Adrenal gland (tissue), 19 donors: ENCODE measurements at places on chromosomes 13 and 19. TPM values are rescaled to one million over a fixed set of nuclear protein-coding genes. Genes with fewer than 3 reads are reported as not detected.
A peak's percentile ranks its signal among the peaks of the same experiment; 100 is the strongest.

GRCh38 chr13:28704919-28705318 is 13.9 kb downstream of the SLC46A3 start:
- no peak for DNase-seq

DNA sequence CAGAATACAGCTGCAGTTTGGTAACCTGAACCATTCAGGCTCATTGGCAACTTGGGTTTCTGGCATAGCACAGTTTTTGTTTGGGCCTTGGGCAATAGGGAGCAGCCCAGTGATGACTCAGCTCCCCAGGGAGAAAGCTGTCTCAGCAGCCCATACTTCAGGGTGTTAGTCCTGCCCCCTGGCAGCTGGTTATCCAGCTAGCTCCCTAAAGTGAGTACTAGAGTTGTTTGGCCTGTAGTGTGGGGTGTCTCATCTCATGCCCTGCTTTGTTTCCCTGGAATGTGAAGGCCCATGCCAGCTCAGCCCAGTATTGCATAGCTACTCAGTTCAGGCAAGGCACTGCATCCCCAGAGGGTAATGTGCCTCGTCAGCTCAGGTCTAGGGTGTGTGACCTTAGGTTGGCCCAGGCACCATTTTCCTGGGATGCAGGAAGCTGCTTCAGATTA is 18.2 kb upstream of the ZNF543 start:
- DNase-seq: peak; percentile 91

- DNase-seq: no peak
These were observed 190.5 kb downstream of the NDFIP2 start for GRCh38 chr13:79671420-79671819.

The TMEM59L gene
- total RNA-seq: 2.9 TPM

GRCh38 chr19:47471733-47472457 is at the start of gene SLC8A2:
Gene SLC8A2 (minus strand): TSS chr19:47471893. CDS start chr19:47466403, 5,490 bp downstream.
- DNase-seq: peak; percentile 64

GRCh38 chr13:98480915-98481877 is 95.7 kb downstream of the STK24 start:
- no peak for DNase-seq

The ZNF536 gene
- 7.5 TPM for total RNA-seq

The LGALS14 gene
- total RNA-seq: not detected

GRCh38 chr13:78999494-78999893 is 340.5 kb upstream of the OBI1 start:
- no peak for DNase-seq

DNA sequence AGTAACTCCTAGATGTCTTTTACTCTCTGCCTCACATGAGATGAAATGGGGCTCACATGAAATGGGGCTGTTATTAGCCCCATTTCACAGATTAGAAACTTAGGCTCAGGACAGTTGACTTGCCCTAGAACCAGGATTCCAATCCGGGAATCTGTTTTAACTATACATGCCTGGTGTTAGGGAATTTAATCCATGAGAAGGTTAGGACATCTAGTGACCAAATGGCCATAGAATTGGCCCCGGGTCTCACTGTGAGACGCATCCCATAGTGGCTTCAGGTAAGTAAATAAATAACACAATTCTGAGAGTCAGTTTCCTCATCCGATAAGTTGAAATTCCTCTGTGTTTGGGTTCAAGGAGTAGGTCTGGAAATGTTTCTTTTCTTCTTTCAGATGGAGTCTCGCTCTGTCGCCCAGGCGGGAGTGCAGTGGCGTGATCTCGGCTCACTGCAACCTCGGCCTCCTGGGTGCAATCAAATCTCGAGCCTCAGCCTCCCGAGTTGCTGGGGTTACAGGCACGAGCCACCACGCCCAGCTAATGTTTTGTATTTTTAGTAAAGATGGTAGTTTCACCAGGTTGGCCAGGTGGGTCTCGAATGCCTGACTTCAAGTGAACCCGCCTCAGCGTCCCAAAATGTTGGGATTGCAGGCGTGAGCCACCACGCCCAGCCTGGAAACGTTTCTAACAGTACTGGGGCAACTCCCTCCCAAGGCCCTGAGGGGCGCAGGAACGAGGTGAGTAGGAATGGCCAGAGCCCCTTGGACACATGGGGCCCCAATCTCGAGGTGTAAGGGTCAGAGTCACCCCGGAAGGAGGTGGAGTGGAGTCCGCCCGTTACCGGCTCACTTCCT is 1.2 kb upstream of the ZNF574 start:
- DNase-seq: peak; percentile 32

GRCh38 chr13:32790731-32791130 is 204.5 kb downstream of the PDS5B start:
- DNase-seq: no peak

The ONECUT3 gene
- not detected for total RNA-seq

The TEX26 gene
- not detected for total RNA-seq

DNA sequence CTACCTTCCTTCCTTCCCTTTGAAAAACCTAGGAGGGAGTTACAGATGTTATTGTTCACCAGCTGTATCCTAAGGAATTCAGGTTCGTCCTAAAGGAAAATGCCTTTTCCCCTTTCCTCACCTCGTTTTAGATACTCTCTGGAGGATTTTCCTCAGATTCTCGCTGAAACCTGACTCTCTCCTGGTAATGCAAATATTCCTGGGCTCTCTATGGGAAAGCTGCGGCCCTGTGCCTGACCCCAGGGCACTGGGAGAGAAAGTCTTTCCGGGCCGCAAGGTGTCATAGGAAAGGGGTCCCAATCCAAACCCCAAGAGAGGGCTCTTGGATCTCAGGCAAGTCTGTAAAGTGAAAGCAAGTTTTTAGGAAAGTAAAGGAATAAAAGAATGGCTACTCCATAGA is 13.1 kb upstream of the OR1M1 start:
- no peak for DNase-seq

- DNase-seq: no peak
These were observed 11.5 kb downstream of the OR7C2 start for GRCh38 chr19:14952767-14953166.

DNA sequence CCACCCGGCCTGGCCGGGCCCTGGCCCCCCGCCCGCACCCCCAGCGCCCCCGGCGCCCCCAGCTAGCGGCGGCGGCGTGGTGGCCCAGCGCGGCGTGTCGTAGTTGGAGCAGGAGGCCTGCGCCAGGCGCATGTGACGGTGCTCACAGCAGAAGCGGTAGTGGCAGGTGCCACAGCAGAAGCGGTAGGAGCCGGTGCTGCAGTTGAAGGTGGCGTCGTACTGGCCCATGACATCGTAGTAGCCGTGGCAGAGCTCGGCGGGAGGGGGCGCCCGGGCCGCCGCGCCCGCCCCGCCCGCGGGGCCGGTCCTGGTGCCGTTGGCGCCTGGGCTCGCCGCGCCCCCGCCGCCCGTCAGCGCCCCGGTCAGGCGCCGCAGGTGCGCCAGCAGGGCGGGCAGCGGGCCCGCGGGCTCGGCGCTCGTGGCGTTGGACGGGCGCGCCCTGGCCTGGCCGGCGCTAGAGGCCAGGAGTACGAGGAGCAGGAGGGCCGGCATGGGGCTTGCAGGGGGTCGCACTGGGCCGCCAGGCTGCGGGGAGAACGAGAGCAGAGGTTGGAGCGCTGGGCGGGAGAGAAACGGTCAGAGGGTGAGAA is 633 bp downstream of the SHISA7 start:
- no peak for DNase-seq

GRCh38 chr13:109646423-109646822 is 140.0 kb downstream of the IRS2 start:
- DNase-seq: no peak

The SELENOV gene
- not detected for total RNA-seq

DNA sequence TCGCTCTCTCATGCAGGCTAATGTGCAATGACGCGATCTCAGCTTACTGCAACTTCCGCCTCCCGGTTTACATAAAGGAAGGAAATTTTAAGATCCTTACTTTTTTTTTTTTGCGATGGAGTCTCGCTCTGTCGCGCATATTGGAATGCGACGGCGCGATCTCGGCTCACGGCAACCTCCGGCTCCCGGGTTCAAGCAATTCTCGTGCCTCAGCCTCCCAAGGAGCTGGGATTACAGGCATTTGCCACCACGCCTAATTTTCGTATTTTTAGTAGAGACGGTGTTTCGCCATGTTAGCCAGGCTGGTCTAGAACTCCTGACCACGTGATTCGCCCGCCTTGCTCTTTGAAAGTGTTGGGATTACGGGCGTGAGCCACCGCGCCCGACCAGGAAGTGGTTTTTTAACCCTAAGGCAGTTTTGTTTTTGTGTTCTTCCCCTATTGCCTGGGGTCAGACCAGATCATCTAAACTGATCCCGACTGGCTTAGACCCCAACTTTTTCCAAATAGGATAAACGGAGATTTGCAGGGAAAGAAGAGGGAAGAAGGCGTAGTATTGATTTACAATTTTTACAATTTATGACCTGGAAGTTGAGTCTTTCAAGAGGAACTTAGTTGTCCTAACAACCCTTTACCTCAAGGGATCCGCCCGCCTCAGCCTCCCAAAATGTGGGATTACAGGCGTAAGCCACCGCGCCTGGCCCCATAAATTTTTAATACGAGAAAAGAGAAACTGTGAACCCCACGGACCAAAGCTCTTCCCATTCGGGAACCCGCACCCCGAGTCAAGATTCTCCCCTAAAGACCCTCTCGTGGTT is 142.0 kb downstream of the ZNF737 start:
- peak; percentile 72 for DNase-seq

GRCh38 chr19:45542234-45542668 is 35.0 kb downstream of the VASP start:
- DNase-seq: no peak

The MICU2 gene
- 157 TPM for total RNA-seq

The TNFAIP8L1 gene
- total RNA-seq: 7.9 TPM

The FCER2 gene
- not detected for total RNA-seq

- DNase-seq: no peak
These were observed 537 bp downstream of the NAT14 start for GRCh38 chr19:55485439-55486011.

- no peak for DNase-seq
These were observed 117.3 kb downstream of the KDM4B start for GRCh38 chr19:5086230-5086629.

DNA sequence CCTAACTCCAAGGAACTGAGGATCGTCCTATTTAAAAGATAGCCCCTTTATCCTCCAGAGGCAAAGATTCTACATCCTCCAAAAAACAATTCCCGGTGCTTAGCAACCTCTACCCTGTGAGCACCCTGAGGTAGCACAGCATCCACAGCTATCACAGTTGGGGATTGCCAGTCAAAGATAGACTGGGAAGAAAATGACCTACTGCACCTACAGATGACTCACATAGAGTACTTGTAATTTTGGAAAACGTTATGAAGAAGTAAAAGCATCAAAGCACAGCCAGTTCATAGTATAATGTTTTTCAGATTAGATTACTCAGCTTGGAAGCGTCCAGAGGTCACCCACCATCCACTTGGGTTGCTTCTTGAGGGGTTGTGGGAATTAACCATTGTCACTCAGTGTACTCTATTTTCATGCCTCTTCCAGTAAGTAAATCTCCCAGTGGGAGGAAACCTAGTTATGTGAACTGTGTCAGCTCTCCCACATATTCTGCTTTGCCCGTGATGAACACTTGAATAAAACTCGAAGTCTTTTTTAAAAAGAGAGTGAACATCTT is 8.9 kb upstream of the FAM124A start:
- no peak for DNase-seq
